Calu3 (cell line): ENCODE measurements at places on chromosomes 2 and 18. TPM values are rescaled to one million over a fixed set of nuclear protein-coding genes. Genes with fewer than 3 reads are reported as not detected.
A peak's percentile ranks its signal among the peaks of the same experiment; 100 is the strongest.

Gene DNAH6
- total RNA-seq: 0.95 and 1.3 TPM in 2 replicates

Gene IL1A
- 6.4 and 14.4 TPM in 2 replicates for total RNA-seq

Gene DAPL1
- not detected in 2 replicates for total RNA-seq

Gene SATB2
- total RNA-seq: 8.4 and 11.2 TPM in 2 replicates

Gene FAM237A
- total RNA-seq: not detected in 2 replicates

Gene LCT
- total RNA-seq: 1.3 and 1.4 TPM in 2 replicates

Gene CNDP1
- total RNA-seq: not detected in 2 replicates

Gene EN1
- 2.3 TPM in 2 replicates for total RNA-seq

DNA sequence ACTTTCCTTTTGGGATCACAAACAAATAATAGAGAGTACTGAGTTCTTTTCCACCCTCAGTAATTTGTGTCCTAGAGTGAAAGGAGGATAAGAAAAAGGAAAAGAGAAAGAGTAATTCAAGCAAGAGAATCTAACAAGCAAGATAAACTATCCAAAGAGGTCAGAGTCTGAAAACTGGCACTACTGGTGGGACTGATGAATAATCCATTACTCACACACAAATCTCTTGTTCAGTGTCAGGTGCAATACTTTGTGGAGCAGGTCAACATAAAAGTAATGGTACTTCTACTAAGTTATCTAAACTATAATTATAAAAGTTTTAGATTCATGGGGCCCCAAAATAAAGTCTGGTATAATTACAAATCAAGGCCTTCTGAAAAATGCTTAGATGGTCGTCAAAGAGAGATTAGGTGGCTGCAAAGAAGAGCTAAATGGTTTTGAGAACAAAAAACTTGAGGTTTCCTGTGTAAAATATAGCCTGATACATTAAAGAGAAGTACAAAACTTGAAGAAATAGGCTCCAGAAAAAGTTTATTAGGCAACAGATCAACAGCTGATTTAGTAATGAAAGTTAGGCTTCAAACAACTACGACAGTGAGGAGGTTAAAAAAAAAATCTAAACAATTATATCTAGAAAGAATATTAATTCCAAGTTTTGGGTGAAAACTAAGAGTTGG lies 109.4 kb downstream of the BAZ2B start:
- DNase-seq: peak; percentile 29

- peak; percentile 57 for DNase-seq
Observed at GRCh38 chr18:50218432-50219197, 23.7 kb upstream of the MYO5B start.

- DNase-seq: no peak
Observed at GRCh38 chr2:154459286-154459685, 239.2 kb upstream of the KCNJ3 start.

GRCh38 chr2:184004948-184005672 lies 593.2 kb upstream of the ZNF804A start:
- no peak for DNase-seq

- DNase-seq: no peak
Observed at GRCh38 chr2:223010641-223011040, 41.3 kb upstream of the KCNE4 start.

DNA sequence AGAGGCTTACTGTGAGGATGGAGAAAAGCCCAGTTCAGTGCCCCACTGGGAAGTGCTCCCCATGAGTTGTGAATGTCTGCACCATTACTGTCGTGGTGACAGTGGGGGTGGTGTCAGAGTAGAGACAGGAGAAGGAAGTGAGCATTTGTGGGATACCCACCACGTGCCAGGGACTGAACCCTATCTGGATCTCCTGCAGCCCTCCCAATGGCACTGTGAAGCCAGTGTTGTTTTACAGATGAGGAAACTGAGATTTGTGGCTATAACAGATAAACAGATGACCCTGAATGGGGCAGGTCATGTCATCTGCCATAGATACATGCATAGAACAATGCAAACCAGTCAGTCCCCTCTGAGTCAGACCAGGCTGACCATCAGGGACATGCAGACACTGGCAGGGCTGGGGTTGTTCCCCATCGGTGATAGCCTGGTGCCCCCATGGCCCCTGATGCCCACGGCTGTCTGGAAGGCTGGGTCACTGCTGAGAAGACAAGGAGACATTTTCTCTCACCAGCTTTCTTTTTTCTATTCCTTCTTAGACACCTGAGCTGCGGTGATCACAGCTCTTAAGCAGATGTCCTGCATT lies 60.8 kb downstream of the EMILIN2 start:
- DNase-seq: no peak

- DNase-seq: no peak
Observed at GRCh38 chr2:75564026-75564688, 3.4 kb upstream of the EVA1A start.

DNA sequence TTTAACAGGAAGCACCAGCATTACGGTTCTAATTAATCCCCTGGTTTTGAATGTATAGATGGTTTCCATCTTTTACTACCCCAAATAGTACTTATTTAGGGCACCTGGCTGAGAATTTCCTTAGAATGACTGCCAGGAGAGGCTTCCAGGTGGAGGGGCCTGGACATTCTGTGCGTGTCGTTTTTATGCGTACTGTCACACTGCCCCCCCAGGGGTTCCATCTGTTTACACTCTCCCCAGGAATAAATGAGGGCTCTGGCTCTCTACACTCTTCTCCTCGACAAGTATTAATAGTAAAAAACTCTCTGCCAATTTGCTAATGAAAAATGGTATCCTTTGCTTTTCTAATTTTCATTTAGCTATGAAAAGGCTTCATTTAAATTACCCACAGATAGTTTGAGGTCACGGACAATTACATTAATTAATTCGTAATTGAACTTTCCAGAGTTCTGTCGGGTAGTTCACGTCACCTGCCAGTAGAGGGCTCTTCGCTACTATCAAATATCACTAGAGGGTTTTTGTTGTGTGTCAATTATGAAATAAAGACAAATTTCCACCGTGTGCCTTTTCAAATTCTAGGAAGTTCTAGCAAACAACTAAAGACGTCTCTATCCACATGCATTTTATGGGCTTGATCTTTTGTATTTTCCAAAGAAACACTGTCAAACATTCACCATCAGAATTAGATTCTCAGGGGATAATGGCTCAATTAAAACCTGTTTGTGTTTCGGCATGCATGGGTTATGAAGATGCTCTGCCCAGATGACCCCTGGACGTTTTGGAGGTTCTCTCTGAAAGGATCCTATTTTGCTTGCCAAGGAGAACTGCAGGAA lies 88.8 kb upstream of the ASB18 start:
- peak; percentile 41 for DNase-seq

DNA sequence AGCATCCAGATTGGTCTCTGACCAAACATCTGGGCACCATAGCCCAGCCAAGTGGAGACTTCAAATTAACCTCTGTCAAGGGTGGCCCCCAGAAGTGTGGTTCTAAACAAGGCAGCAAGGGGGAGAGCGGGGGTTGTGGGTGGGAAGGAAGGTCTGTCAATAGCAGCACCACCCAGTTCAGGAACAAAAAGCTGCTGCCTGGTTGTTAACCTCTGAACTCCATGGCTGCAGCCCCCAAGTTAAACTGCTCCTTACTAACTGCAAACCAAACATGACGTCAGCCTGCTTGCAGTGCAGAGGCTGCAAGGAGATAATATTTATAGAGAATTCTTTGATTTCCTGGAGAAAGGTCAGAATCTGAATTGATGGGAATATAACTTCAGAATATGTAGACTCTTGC lies 76.5 kb downstream of the ARL4C start:
- DNase-seq: no peak

- DNase-seq: no peak
Observed at GRCh38 chr2:25257032-25257552, 84.6 kb downstream of the DNMT3A start.

GRCh38 chr2:232447091-232447620 lies 8.8 kb upstream of the ALPI start:
- DNase-seq: no peak

DNA sequence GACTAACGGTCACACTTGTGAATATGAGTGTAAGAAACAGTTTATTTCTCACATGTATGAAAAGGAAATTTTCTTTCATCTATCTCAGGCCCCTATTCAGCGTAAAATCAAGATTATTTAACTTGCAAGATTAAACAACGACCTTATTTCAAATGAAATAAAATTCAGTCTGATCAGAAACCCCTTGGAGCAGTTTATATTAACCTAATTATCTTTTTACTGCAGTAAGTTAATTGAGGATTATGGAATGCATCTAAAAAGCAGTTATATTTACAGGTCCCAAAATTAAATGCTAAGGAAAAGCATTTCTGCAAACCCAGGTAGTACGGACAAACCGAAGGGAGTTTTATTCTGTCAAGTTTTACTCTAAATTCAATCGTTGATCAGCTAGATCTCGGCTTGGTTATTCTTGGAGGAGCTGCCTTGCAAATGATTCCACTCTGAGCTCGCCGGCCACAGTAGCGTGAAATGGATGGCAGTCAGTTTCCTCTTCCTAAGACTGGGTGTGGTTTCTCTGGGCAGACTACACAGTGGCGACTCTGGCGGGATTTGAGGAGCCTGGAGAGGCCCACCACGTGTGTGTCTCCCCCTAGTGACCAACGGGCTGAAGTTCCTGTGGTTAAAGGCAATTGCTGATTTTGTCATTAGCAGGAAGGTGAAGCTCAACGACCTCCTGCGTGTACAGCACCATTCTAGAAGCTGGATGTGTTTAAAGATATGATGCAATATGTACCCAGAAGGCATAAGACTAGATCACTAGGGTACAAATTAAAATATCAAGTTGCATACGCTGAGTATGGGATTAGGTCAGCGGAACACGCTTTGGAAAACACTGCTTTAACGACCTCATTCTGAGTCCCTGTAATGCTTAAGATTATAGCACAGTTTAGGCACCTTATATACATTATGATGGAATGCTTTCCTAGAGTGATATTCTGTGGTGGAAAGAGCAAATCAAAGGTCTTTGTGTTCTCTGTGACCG lies 36.4 kb downstream of the PRKRA start:
- peak; percentile 91 for DNase-seq

- DNase-seq: no peak
Observed at GRCh38 chr2:143261986-143262385, 132.8 kb downstream of the ARHGAP15 start.

DNA sequence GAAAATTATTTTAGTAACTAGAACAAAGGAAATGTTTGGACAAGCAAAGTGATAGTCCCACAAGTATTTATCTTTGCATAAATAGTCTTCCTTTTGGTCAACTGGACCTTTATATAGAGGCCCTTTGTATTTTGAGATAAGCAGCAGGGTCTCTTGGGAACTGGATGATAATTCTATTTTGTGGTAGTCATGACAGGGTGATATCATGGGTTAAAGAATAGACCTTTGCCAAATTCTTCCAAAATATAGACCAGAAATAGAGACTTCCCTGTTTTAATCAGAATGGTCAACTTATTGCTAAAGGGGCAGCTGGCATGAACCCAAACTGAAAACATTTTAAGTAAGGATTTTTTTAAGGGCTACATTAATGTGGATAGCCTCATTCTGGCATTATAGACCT lies 10.5 kb downstream of the PLEK start:
- no peak for DNase-seq

DNA sequence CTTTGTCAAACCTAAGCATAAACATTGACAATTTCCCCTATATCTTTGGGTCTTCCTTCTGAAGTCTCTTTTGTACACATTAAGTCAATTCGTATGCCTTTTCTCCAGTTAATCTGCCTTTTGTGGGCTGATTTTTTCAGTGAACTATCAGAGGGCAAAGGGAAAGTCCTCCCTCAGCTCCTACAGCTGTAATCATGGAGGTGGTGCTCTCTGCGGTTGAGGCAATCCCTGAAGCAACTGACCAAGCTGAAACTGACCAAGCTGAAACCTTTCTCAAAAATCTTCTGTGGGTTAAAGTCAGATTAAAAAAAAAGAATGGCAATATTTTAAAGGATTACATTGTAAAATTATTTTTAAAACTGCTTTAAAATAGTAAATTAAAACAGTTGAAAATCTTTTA lies 105.8 kb upstream of the DNAJC10 start:
- no peak for DNase-seq

DNA sequence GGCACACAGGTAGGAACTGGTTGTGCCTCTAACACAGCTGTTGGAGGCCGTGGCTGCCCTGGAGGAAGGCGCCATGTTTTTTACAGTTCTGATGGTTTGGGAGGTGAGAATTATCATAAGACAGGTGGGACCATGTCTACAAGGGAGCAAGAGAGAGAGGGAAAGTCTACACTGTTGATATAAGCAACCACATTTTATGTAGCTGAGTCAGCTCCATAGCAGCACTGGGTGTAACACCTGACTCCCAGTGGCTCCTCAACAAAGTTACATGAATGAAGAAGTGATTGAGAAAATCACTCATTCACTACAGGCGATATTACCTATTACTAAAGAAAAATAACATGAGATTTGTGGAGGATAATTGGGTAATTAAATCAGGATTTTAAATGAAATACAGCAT lies 41.3 kb upstream of the ACAA2 start:
- DNase-seq: no peak

GRCh38 chr2:154914561-154914960 lies 216.1 kb downstream of the KCNJ3 start:
- no peak for DNase-seq

GRCh38 chr2:218327451-218328210 lies 29.0 kb upstream of the CATIP start:
- no peak for DNase-seq

DNA sequence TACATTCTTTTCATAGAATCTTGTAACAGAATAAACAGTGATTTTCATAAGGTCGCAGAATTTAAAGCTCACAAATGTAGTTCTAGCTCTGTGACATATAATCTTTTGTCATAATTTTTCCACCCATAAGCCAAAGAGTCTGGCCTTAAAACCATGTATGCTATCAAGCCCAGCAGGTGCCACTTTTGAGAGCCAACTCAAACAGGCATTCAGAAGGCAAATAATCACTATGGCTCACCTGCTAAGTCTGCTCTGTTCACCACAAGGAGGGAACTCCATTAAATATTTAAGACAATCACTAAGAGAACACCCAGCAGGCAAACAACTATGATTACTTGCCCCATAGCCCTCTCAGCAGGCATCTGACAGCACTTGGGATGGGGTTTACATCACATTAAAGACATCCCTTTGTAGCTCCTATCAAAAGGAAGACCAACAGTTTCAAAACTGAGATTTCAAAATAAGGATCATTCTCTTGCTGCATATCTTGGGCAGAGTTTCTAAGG lies 241.6 kb downstream of the PDE11A start:
- no peak for DNase-seq

DNA sequence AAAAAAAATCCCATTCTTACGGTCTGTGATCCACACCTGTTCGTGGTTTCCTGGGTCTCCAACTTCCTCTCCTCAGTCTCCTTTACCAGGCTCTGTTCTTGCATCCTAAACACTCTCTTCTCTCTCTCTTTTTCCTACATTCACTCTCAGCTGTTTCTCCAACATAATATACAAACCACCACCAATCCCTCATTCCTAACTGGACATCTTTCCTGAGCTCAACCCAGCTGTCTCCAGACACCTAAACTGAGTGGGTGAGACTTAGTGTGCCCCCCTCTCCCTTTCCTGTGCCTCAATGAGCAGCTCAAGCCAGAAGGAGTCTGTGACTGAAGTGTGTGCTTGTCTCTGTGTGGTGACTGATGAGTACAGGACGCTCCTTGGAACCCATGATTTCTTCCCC lies 59.4 kb downstream of the LIPG start:
- DNase-seq: no peak

DNA sequence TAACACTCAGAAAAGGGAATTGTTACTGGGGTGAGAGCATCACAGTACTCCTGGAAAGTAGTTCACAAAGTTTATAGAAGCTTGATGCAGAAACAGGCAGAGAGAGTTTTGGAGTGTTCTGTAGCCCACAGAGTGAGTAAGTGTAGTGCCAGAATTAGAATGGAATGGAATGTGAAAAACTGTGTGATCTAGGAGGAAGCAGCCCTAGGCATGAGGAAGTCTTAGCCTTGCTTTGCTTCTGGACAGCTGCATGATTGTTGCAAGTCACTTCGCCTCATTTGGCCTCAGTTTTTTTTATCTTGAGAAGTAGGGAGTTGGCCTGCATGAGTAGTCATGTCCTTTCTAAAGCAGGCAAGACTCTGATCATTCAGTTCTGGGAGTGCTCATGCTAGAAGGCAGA lies 10.9 kb downstream of the SERPINB12 start:
- peak; percentile 56 for DNase-seq
